ENCODE measurements at places on chromosomes 11 and 22.

GRCh38 chr11:46978005-46978491 is 41.5 kb downstream of the CSTPP1 start:
- DNase-seq, result no peak

GRCh38 chr11:2539371-2540222 is 94.8 kb downstream of the KCNQ1 start:
- DNase-seq, result no peak

DNA sequence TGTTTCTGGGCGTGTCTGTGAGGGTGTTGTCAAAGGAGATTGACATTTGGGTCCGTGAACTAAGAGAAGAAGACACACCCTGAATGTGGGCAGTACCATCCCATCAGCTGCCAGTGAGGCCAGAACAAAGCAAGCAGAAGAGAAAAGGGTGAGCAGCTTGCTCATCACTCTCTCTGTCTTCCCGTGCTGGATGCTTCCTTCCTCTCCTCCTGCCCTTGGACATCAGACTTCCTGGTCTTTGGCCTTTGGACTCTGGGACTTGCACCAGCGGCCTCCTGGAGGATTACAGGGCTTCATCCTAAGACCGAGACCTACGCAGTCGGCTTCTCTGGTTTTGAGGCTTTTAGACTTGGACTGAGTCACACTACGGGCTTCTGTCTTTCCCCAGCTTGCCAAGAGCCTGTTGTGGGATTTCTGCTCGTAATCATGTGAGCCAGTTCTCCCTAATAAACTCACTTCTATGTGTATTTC is 18.8 kb downstream of the APOL2 start:
- DNase-seq, result no peak

GRCh38 chr11:16797776-16798175 is 59.3 kb downstream of the C11orf58 start:
- DNase-seq, result no peak

GRCh38 chr11:117428856-117429229 is 101.2 kb downstream of the CEP164 start:
- no peak for DNase-seq

GRCh38 chr22:41856469-41856868 is 23.6 kb downstream of the SREBF2 start:
- DNase-seq, result no peak

- peak; percentile 10 for DNase-seq
These were observed 16.6 kb downstream of the OR8A1 start for GRCh38 chr11:124586238-124586860.

Data from anterior cingulate cortex (tissue), 58 donors.